NCI-H146 (cell line): ENCODE measurements at places on chromosomes 3 and 15.

DNA sequence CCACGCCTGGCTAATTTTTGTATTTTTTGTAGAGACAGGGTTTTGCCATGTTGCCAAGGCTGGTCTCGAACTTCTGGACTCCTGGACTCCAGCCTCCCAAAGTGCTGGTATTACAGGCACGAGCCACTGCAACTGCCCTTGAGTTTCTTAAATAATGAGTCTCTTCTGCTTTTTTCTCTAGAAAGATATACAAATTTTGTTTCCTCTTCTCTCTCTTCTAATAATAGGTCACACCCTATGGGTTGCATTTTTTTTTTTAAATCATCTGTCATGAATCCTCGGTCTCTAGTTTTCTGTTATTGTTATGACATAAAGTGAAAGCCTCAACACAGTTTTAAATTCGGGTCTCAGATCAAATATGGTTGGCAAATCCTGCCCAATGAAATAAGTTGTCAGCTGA is 111.2 kb downstream of the IL12A start:
- DNase-seq: no peak

DNA sequence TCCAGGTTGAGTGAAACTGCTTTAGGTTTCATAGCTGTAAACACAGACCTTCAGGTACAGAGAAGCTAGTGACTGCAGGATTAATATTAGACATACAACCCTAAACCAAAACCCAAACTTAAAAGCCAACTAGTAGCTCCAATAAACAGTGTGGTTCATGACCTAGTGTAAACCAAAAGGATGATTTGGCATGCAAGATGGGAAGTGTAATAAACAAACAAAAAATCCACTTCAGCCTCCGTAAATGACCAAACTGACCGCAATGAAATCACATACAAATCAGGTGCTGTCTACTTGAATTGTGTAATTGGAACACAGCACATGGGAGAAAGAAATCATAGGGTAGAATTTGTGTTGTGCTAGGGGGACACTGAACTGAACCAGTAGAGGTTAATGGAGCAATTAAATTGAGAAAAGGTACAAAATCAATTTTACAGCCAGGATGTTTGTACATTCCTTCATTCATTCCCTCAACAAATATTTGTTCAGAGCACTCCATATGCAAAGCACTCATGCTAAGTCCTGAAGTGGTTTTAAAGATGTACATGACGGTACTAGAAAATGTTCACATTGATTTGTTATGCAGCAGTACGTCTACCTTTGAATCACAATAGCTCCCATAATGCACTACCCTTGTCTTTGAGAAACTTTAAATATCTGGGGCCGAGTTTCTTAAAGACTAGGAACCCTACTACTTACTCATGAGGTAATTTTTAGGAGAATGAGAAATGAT is 21.4 kb upstream of the CHST2 start:
- no peak for DNase-seq

DNA sequence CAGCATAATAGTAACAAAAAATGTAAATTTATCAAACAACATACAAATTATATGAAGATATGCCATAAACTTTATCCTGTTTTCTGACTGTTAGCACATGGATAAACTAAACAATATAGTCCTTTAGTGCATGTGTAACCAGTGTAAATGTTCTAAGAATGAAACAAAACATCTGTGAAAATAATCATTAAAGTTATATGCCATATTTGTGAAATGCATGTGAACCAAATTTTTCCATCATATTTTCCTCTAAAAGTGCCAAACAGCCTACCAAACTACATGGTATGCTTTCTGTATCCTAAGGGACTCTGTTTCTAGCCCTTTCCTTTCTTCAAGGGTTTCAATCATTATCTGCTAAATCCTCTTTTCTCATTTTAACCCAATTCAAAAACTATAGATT is 23.9 kb upstream of the RSL24D1 start:
- DNase-seq: no peak

DNA sequence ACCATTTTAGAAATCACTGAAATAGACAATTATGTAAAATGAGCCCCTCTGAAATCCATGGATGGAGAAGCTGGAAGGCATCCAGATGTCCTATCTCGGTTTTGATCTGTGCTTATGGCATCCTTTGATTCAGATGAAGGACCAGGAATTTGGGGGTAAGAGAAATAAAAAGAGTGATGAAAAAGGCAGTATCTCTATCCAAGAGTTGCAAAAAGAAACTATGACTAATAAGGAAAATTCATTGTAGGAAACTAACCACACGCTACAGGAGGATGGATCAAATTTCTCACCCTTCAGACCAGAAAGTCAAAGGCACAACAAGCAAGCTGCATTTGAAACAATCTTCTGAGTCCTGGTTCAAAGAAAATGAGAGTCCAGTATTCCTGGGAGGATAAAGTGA is 34.8 kb downstream of the SRGAP3 start:
- DNase-seq: no peak

DNA sequence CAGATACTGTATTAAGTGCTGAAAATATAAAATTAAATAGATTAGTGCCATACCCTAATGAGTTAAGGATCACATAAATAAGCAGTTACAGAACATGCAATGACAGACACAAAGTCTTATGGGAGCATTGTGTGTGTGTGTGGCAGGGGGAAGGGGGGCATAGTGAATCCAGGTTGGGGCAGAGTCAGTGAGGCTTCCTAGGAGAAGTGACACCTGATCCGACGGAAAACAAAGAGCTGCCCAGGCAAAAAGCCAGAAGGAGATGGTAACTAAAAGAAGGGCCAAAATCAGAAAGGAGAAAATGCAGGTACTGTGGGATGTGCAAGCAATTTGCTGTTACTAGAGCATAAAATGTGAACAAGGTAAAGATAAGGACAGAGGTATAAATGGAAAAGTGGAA is 80.1 kb upstream of the CHRM5 start:
- peak; percentile 1 for DNase-seq

GRCh38 chr15:38050529-38051448 is 116.3 kb downstream of the TMCO5A start:
- DNase-seq: no peak

DNA sequence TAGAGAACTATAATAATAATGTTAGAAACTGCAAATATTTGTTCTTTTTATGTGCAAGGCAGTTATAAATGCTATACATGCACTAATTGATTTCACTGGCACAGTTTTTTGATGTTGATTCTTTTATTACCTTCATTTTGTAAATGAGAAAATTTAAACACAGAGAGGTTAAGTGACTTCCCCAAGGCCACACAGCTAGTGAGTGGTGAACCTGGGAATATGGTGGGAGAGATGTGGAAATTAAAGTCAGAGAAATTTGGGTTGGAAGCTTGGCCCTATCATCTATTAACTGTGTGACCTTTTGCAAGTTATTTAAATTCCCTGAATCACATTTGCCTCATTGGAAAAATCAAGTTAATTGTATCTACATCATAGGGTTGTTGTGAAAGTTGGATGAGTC is 39.6 kb upstream of the AKAP13 start:
- DNase-seq: no peak

DNA sequence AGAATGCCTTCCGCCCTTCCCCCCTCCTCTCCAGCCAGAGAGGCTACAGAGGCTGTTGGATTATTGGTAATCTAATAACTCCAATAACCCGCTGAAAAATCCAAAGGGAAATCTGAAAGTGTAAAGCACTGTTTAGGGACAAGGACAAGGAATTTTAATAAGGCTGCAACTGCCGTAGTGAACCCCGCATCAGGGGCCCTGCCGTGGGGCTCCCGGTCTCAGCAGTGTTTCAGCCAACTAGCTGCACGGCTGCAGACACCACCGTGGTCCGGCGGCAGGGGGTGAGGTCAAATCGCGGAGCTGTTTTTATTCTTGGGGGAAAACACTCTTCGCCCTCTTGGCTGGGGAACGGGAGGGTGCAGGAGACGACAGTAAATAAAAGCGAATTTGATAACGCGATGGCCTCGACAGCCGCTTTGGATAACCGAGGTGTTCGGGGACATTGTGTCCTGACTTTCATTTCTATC is 6.1 kb downstream of the BCL6 start:
- DNase-seq: no peak

GRCh38 chr3:141123677-141124410 is 72.7 kb downstream of the SPSB4 start:
- DNase-seq: no peak

GRCh38 chr3:58206406-58207011 is 4.3 kb downstream of the DNASE1L3 start:
- no peak for DNase-seq

- DNase-seq: no peak
Measured at GRCh38 chr3:39361252-39361927, 21.8 kb upstream of the SLC25A38 start.

DNA sequence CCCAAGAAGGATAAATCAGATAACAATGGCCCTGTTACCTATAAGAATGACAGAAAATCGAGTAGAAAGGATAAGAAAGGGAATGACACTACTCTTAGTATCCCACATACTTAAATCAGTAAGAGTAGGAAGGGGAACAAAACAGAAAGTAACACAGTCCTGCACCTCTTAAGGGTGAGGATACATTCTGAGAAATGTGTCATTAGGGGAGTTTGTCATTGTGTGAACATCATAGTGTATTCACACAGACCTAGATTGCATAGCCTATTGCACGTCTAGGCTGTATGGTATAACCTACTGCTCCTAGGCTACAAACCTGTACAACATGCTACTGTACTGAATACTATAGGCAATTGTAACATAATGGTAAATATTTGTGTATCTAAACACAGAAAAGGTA is 142.6 kb downstream of the PLCH1 start:
- no peak for DNase-seq

- DNase-seq: peak; percentile 82
Measured at GRCh38 chr15:80059786-80060355, 395 bp downstream of the ZFAND6 start.

DNA sequence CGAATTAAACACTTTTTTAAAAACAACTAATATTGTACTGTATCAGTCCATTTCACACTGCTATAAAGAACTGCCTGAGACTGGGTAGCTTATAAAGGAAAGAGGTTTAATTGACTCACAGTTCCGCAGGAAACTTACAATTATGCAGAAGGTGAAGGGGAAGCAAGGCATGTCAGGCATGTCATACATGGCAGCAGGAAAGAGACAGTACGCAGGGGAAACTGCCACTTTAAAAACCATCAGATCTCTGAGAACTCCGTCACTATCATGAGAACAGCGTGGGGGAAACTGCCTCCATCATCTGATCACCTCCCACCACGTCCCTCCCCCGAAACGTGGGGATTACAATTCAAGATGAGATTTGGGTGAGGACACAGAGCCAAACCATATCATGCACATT is 162.8 kb upstream of the TPM1 start:
- no peak for DNase-seq

DNA sequence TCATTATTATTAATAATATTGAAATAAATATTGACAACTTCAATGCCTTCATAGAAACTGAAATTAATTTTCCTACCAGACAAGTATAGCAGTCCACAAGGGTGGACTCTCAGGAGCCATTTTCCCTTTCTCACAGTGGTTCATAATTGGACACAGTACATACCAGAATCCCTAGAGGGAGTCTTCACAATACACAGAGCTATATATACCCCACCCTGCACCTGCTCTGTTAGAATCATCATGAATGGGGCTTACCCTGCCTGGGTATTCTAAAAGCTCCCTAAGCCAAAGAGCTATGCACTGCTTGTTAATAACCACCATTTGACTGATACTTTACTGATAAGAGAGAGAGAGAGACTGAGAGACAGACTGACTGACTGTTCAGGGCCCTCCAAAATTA is 134.9 kb downstream of the FEZF2 start:
- DNase-seq: peak; percentile 62

GRCh38 chr15:85795337-85796305 is 896 bp upstream of the KLHL25 start:
- DNase-seq: no peak

GRCh38 chr3:59978979-59979378 is 929.2 kb upstream of the CFAP20DC start:
- DNase-seq: no peak

DNA sequence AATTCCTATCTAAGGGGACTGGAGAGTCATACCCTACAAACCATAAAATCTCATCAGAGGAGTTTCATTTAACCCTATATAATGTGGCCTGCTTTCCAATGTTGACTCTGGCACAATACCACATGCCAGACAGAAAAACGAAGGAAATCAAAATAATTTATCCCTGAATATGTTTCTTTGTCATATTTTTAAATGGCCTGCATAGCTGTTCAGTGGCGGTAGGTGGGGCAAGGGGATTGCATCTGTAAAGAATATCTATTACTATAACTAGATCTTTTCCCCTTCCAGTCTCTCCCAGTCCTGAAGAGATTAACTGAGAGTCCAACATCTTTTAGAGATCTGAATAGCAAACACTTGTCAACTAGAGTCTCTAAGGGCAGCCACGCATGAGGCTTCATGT is 278.1 kb upstream of the CTNNB1 start:
- no peak for DNase-seq

GRCh38 chr15:87362531-87362930 is 894.0 kb downstream of the NTRK3 start:
- no peak for DNase-seq

DNA sequence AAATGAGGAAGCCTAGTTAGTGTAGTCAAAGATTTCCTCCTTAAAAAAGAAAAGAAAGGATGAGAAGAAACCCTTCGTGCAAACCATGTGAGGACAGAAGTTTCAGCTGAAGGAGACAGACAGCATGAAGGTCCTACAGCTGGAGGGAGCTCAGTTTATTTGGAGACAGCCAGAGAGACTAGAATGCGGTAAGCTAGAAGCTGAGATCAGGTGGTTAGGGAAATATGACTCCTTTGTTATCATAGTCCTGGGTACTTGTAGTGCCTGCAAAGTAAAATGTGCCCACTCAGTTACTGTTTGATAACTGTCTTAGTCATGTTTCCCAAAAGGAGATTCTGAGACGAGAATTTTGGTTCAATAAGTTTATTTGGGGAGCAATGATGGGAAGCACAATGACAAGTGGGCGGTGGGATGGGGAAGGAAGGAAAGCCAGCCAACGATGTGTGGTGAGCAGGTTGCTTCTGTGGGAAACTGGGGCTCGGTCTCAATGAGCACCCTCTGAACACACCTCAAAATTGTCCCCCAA is 178.8 kb upstream of the SNTN start:
- no peak for DNase-seq

- no peak for DNase-seq
Measured at GRCh38 chr15:32643907-32644445, 2.5 kb downstream of the SCG5 start.

GRCh38 chr3:155815030-155815545 is 9.0 kb upstream of the C3orf33 start:
- no peak for DNase-seq

GRCh38 chr3:71905426-71905825 is 120.5 kb upstream of the PROK2 start:
- DNase-seq: no peak

GRCh38 chr15:57393061-57393460 is 16.8 kb downstream of the CGNL1 start:
- no peak for DNase-seq
